ENCODE measurements at places on chromosomes 16 and 17.

DNA sequence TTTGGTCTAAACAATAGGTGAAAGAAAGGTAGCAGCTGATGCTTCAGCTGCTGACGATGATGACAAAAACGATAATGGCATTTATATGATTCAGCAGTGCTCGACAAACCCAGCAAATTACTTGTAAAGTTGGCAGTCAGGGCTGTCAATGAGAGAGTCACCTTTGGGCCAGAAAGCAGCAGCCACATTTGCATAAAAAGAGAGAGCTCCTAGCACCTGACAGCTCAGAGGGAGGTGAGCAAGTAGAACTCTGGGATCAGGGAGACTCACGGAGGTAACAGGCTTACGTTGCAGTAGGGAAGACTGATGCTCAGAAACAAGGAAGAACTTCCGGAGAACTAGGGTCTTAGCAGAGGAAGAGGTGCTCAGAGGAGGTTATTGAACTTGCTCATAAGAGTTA, 291.9 kb upstream of the ZFHX3 start:
- DNase-seq, result no peak

GRCh38 chr17:76528528-76529223, 8.8 kb downstream of the CYGB start:
- no peak for DNase-seq

- DNase-seq, result no peak
Measured at GRCh38 chr16:70444249-70445063, 5.6 kb upstream of the ST3GAL2 start.

- no peak for DNase-seq
Measured at GRCh38 chr16:84299734-84300440, 5.2 kb downstream of the WFDC1 start.

DNA sequence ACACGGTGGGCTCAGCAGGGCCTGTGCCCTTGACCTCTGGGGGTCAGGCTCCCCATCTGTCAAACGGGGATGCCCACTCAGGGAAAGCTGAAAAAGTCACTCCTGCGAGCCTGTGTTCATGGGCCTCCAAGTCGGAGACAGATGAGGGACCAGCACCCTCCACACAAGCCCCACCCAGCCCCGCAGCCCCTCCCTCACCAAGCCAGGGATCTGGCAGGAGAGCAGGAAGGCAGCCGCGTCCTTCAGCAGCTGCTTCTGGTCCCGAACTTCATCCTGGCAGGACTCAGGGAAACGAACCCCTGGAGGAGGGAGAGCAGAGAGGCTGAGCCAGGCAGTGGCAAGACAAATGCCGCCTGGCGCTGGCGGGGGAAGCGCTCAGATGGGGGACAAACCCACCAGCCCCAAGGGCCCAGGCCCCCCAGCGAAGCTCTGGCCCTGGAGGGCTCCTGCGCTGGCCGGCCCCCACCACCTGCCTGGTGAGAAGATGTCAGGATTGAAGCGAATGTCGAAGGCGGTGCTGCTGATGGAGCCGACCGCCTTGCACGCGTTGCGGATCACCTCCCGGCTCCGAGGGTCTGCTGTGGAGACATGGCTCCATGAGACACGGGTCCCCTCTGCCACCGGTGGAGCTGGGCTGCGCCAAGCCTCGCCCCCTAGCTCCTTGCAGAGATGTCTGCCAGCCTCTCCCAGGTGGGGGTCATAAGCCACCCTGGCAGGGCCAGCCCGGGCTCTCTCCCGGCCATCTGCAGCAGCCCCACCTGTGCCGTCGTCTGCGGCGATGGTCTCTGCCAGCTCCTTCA, 15.4 kb downstream of the CLUH start:
- DNase-seq, result no peak

DNA sequence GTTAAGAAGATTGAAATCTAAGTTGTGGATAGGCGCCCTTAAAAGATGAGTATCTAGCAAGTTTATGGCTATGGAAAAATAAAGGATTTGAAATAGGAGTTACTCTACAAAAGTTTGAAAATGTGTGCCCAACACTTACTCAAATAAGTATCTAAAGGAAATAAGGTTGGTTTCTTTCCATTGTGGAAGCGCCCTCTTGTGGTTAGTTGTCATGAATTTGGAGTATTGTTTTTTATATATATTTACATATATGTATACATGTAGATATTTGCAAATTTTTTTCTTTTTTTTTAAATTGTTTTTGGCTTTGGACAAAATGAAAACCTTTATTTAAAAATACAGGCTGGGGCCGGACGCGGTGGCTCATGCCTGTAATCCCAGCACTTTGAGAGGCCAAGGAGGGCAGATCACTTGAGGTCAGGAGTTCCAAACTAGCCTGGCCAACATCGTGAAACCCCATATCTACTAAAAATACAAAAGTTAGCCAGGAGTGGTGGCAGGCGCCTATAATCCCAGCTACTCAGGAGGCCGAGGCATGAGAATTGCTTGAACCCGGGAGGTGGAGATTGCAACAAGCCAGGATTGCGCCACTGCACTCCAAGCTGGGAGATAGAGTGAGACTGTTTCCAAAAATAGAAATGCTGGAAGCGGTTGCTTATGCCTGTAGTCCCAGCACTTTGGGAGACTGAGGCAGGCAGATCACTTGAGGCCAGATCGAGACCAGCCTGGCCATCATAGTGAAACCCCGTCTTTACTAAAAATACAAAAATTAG, 24.0 kb upstream of the VPS4A start:
- no peak for DNase-seq

Measured in SW 1271 (cell line).